Transverse colon (tissue), 4 donors: ENCODE measurements at places on chromosomes 5 and 9. TPM values are rescaled to one million over a fixed set of nuclear protein-coding genes. Genes with fewer than 3 reads are reported as not detected.

- H3K4me1 ChIP-seq: peaks cover 21% of the 10 kb centered on the region
- no peak overlapping the region for H3K4me3 ChIP-seq
- no peak for DNase-seq
- no peaks in the 10 kb centered on the region for H3K36me3 ChIP-seq
Observed at GRCh38 chr9:127711226-127711701, 4.2 kb downstream of the PTRH1 start.

GRCh38 chr9:38145526-38146053 lies 76.6 kb upstream of the SHB start:
- H3K27ac ChIP-seq: no peak overlapping the region
- H3K4me3 ChIP-seq: no peak overlapping the region
- peaks cover 4% of the 10 kb centered on the region for H3K27me3 ChIP-seq
- H3K4me1 ChIP-seq: no peaks in the 10 kb centered on the region
- no peaks in the 10 kb centered on the region for H3K36me3 ChIP-seq

GRCh38 chr9:99109522-99109921 lies 4.6 kb downstream of the TGFBR1 start:
- H3K36me3 ChIP-seq: no peaks in the 10 kb centered on the region
- H3K27ac ChIP-seq: peak overlapping the region; percentile 37
- no peak overlapping the region for H3K4me3 ChIP-seq

DNA sequence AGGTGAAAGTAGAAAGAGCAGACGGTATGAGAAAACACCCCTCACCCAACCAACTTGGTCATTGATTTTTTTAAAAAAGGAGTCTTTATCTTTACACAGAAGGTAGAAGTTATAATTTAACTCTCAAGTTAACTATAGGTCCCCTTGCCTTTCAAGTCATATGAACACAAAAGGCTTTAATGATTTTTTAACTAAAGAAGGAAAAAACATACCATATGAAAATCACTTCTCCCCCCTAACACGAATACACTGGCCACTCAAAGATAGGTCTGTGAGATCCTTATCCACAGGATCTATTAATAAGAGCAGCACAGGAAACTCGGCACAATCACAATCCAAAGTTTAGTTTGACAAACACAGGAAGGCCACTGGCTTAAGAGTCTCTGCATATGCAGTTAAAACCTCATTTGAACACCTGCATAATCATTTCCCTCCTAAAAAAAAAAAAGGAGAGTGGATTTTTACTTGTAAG lies 138.0 kb downstream of the ENC1 start:
- no peak overlapping the region for H3K27ac ChIP-seq
- H3K4me3 ChIP-seq: no peak overlapping the region
- no peaks in the 10 kb centered on the region for H3K36me3 ChIP-seq

DNA sequence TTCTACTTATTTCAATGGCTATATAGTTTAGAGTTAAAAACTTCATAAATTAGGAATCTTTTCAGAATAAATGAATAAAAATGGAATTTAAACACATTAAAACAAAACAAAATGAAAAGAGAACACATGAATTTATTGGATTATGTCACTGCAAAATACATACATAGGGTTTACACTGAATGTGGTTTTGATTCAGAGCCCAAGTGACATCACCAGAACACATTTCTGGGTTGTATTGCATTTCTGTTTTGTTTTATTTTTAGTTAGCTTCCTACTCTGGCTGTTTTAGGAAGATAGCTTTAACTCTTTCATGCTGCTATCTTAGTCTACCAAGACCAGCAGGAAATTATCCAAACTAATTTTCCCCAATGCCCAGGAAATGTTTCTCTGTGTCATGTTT lies 1935.0 kb downstream of the EFNA5 start:
- H3K36me3 ChIP-seq: no peaks in the 10 kb centered on the region
- no peak overlapping the region for H3K27ac ChIP-seq
- no peak overlapping the region for H3K4me3 ChIP-seq
- no peaks in the 10 kb centered on the region for H3K27me3 ChIP-seq
- no peak for DNase-seq

SPINK5 gene
- 5.2 TPM for total RNA-seq
